ENCODE measurements at places on chromosomes 3 and 15.

DNA sequence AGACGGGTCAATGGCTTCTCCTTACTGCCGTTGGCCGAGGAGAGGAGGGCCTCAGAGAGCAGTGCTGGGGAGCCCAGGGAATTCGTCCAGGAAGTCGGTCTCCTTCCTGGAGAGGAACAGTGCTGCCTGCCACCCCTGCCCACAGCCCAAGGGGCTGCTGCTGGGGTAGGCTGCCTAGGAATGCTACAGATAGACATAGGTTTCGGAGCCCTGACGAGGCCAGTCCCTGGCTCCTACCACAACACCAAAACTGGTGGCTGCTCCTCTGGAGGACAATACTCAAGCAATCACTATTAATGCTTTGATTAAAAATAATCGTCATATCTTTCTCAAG, 30.5 kb downstream of the ANP32A start:
- DNase-seq = no peak

- DNase-seq = no peak
Measured at GRCh38 chr3:189625071-189625470, 6.1 kb upstream of the TP63 start.

DNA sequence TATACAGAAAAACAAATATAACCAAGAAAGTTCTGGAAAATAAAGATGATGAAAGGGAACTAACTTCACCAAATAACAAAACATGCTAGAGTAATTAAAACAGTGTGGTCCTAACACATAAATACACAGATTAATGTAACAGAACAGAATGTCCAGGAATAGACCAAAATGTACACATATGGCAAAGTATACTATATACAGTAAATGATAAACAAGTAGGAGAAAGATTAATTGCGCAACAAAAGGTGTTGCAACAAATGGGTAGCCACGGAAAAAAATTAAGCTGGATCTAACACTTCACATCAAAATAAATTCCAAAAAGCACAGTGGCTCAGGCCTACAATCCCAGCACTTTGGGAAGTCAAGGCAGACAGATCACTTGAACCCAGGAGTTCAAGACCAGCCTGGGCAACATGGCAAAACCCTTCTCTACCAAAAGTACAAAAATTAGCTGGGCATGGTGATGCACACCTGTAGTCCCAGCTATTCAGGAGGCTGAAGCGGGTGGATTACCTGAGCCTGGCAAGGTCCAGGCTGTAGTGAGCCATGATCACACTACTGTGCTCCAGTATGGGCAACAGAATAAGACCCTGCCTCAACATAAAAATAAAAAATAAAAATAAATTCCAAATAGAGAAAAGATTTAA, 19.8 kb downstream of the SCAP start:
- no peak for DNase-seq

GRCh38 chr3:50418850-50419249, 59.5 kb upstream of the TMEM115 start:
- DNase-seq = no peak

Data from NCI-H446 treated with DMSO at 0.1 percent for 48 hours (cell line).